ENCODE measurements at places on chromosomes 7 and 10. TPM values are rescaled to one million over a fixed set of nuclear protein-coding genes. Genes with fewer than 3 reads are reported as not detected.
A peak's percentile ranks its signal among the peaks of the same experiment; 100 is the strongest.

GRCh38 chr10:110296966-110297365 lies 7.8 kb downstream of the SMNDC1 start:
- DNase-seq: no peak

- DNase-seq: no peak
Measured at GRCh38 chr7:41882256-41882655, 179.4 kb upstream of the INHBA start.

- DNase-seq: no peak
Measured at GRCh38 chr10:132942101-132943057, at the start of gene CFAP46. Gene CFAP46, minus strand, starts transcription at chr10:132942570. Its CDS starts 86 bp downstream, at chr10:132942484.

DNA sequence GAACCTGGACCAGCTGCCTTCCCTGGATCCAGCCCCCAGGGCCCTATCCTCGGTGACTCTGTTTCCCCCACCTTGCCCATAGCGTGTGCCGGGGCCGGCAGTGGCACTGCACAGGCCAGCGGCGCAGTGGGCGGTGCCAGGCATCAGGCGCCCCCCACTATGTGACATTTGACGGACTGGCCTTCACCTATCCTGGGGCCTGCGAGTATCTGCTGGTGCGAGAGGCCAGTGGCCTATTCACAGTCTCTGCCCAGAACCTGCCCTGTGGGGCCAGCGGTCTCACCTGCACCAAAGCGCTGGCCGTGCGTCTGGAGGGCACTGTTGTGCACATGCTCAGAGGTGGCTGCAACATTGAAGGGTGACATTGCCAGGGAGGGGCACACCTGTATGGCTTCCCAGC lies 12.0 kb upstream of the ZNF467 start:
- DNase-seq: no peak

DNA sequence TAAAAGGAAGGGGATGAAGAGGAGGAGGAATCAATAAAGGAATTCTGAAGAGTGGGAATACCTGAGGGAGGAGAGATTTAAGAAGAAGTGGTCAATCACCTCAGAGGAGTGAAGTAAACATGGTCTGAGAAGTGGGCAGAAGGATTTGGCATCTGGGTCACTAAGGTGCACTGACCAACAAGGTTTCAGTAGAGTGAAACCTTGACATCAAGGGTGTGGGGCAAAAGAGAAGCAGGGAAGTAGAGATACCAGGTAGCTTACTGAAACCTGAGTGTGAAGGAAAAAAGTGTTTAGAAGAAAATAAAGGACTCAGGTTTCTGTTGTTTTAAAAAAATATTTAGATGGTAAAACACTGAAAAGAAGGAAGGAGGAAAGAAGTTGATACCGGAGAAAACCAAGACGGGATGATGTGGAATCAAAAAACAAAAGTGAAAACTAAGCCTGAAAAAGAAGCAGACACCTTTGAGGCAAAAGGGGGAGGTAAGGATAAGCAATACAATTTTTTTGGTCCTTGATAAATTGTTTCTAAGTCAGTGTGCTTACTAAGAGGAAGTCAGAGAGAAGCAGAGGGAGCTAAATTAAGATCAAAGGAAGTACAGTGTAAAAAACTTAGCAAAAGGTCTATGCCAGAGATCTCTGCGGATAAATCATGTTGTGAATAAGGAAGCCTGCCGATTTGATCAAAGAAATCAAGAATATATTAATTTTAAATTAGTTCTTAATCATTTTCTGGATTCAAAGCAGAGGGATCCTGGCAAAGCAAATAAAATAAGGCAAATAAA lies 137.2 kb upstream of the GPR22 start:
- DNase-seq: no peak

DNA sequence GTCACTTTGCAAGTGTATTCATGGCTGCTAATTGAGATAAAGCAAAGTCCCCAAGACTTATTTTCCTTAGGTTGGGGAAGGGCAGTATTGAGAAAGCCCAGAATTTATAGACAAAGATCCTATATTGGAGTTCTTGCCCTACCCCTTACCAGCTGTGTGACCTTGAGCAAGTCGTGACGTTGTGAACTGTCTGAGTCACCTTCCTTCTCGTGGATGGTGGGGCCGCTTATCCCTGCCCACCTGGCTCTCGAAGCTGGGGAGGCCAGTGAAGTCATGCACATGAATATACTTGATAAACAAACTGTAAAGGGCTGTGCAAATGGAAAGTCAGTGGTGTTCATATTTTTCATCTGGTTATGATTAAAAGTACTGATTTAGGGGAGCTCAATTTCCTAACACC lies 127.4 kb downstream of the TACC2 start:
- no peak for DNase-seq

GRCh38 chr10:69088471-69088769 lies 517 bp downstream of the SRGN start:
- DNase-seq: peak; percentile 38

DNA sequence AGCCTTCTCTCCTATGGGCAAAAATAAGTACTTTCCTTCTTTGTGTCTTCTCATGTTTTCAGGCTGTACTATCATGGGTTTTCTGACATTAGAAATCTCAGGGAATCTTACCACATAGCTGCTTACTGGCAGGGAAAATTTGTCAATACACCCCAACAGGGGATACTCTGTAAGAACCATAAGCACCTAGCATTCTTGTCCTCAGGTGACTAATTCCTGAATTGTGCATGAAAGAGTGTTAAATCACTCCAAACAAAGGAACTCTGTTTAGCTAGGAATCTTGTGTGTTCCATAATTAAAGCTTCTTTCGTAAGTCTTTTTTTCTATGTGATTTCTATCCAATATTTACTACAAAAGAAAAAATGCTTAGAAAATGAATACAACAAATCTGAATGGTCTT lies 206.7 kb upstream of the POT1 start:
- no peak for DNase-seq

DNA sequence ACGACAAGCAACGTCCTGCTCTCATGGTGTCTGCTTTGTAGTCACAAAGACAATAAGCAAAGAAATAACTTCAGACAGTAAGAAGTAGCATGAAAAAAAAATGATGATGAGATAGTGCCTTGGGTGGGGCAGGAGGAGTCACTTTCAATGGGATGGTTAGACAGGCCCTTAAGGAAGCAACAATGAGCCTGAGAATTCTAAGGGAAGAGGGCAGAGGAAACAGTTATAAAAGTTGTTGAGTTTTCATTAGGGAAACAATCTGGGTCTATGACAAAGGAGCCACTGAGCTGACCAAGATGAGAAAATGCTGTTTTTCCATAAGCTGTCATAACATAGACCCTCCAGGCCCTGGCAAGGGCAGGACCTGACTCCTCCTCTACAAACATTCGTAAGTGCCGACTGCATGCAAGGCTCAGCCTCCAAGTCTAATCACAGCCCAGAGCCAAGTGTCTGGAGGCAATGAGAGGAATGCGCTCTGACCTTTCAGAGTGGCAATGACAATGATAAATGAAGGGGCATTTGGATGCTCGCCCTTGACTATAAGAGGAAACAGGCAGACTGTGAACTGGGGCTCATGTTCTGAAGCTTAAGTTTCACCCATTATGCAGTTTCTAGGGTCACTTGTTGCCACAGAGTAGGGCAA lies 43.7 kb downstream of the PPP1R3C start:
- no peak for DNase-seq

DNA sequence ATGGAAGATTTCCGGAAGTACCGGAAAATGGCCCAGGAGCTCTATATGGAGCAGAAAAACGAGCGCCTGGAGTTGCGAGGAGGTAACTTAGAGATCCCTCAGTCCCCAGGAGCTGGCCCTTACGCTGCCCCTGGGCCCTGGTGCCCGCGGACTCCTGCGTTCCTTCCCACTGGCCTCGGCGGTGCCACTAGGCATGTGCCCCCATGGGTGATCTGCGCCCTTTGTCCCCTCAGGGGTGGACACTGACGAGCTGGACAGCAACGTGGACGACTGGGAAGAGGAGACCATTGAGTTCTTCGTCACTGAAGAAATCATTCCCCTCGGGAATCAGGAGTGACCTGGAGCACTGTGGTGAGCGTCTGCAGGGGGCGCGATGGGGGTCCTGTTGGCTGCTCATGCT lies 24.2 kb upstream of the CHST12 start:
- no peak for DNase-seq

- no peak for DNase-seq
Measured at GRCh38 chr7:43456200-43456599, 126.7 kb upstream of the STK17A start.

DNA sequence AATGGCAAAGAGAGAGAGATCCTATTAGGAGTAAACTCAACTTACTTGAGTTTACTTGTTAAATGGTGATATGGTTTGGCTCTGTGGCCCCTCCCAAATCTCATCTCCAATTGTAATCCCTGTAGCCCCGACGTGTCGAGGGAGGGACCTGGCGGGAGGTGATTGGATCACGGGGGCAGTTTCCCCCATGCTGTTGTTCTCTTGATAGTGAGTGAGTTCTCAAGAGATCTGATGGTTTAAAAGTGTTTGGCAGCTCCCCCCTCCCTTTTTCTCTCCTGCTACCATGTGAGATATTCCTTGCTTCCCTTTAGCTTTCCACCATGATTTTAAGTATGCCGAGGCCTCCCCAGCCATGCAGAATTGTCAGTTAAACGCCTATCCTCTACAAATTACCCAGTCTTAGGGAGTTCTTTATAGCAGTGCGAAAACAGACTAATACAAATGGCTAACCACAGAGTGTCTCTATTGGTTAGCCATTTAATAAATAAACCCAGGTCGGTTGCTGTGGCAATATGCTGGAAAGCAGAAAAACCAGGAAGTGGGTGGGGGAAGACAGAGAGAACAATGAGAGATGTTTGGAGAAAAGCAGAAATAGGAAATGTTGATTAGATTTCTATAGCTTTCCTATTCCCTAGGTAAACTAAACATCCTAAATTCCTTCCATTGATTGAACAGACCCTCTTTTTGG lies 3.0 kb upstream of the STMP1 start:
- no peak for DNase-seq

DNA sequence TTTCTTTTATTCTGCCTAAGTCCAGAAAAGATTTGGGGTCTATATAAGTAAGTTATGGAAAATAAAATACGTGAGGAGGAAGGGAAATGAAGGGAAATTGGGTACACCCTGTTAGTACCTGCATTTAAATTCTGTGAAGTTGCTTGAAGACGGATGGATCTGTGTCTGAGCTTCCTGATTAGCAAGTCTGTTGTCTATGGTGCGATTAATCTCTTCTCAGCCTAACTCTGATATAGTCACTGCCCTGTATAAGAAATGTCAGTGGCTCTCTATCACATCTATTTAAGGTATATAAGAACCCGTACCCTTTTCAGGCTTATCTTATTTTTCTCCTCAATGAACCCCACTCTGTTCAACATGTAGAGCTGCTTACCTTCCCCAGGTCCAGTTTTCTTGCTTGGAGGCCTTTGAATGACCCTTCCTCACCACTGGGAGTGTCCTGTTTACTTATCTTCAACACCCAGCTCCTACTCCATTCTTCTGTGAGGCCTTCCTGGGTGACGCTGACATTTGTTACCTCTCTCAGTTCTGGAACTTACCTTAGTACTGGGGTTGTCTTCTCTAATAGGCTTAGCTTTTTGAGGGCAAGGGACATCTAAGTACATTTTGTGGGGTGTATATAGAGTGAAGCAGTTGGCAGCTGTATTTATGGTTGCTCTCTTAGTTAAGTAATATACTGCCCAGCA lies 149.6 kb upstream of the PRPS1L1 start:
- no peak for DNase-seq

- no peak for DNase-seq
Measured at GRCh38 chr10:88804083-88804812, 1.7 kb downstream of the LIPM start.

- DNase-seq: no peak
Measured at GRCh38 chr7:101589976-101590662, 39.0 kb downstream of the MYL10 start.

- peak; percentile 11 for DNase-seq
Measured at GRCh38 chr7:104983076-104983577, 30.9 kb upstream of the KMT2E start.

DNA sequence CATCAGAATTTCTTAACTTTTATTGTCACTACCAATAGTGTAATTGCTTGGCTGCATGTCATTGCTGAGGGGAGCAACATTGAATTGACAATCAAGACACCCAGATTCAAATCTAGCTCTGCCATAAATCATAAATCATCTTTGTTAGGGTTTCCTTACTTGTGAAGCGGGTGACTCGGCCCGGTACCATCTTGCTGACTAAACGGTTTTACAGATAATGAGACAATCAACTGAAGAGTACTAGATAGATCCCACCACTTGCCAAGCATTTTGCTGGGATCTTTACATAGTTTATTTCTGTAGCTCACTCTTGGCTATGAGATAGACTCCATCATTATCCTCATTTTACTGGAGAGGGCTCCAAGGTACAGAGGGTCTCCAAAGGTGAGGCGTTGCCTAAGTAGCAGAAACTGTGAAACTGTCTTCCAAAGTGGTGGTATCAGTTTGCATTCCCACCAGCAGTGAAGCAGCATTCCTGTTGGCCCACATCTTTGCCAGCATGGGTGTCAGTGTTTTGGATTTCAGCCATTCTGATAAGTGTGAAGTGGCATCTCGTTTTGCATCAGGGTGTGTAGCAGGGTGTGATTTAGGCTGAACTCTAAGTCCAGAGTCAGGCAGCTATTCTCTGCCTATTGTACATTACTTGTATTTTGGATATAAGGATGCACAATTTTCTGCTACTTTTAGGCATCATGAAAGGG lies 168.7 kb upstream of the BMPER start:
- DNase-seq: no peak

Gene ADAM12
- 0.45 TPM for total RNA-seq

Gene KBTBD2
- 46.6 TPM for total RNA-seq

Gene SDK1
- total RNA-seq: 0.10 TPM

Gene NKX1-2
- not detected for total RNA-seq

Gene GSTO2
- 1.3 TPM for total RNA-seq

Gene PTTG1IP2
- total RNA-seq: not detected

Gene FAM237B
- total RNA-seq: not detected

Gene DRGX
- total RNA-seq: not detected

Gene TMEM140
- 25.3 TPM for total RNA-seq

Gene ANXA8
- total RNA-seq: 0.17 TPM

Gene GPR26
- not detected for total RNA-seq

Gene TRIL
- not detected for total RNA-seq

Gene FAM25G
- total RNA-seq: not detected

Gene MICALL2
- total RNA-seq: 2.7 TPM
